ENCODE measurements at places on chromosomes 2 and 18.

DNA sequence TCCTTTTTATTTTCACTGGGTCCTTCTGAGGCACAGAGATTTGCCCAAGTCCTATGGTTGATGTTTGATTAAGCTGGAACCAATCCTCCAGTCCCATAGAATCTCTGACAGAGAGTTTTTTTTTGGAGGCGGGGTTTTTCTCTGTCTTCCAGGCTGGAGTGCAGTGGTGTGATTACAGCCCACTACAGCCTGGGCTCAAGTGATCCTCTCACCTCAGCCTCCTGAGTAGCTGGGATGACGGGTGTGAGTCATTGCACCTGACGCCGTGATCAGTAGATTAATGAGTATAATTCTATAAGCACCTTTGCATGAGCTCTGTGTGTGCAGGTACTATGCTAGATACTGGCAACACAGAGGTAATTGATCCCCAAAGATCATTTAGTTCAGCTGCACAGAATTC lies 15.3 kb upstream of the TRPM8 start:
- no peak for DNase-seq
- H3K4me3 ChIP-seq, result no peak overlapping the region
- H3K36me3 ChIP-seq, result no peaks in the 10 kb centered on the region

DNA sequence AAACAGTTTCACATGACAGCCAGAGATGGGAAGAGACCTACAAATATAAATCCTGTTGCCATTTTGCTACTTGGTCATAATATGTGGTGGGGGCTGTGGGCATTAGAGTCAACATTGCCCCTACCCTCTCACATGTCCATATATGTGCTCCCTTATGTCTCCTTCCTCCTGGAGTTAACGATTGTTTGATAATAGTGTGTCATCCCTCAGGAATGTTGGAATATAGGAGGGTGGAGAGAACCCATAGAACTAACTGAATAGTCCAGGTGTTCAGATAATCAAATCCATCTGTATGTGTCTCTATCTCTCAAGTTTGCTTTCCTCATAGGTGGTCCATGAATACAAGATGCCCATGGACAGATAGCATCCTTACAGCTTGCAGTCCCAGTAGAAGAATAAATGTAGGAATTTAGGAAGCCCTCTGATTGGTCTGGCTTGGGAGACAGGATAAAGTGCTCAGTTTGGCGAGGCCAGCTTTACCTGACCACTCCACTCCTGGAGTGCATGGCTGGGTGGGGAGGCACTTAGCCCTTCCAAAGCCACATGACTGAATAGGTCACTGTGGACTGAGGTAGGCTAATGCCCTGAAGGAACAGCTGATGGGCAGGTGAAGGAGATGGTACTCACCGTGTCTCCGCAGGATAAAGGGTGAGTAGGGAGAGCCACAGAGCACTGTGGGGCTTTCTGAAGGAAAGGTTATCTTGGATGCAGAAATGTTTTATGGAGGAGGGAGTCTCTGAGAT lies 166.9 kb downstream of the CDCA7 start:
- DNase-seq, result no peak
- peaks cover 20% of the 10 kb centered on the region for H3K36me3 ChIP-seq
- peaks cover 6% of the 10 kb centered on the region for H3K27me3 ChIP-seq
- H3K4me1 ChIP-seq, result no peaks in the 10 kb centered on the region

DNA sequence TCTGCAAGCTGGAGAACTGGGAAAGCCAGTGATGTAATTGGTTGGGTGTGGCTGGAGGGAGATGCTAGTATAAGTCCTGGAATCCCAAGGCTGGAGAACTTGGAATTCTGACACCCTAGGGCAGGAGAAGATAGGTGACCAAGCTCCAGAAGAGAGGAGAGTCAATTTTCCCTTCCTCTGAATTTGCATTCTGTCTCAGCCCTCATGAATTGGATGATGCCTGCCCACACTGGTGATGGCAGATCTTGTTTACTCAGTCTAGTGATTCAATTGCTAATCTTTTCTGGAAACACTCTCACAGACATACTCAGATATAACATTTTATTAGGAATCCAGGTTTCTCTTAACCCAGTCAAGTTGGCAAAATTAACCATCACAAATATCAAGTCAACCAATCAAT lies 287.2 kb downstream of the RDH14 start:
- no peaks in the 10 kb centered on the region for H3K4me1 ChIP-seq
- no peak overlapping the region for H3K4me3 ChIP-seq
- no peak overlapping the region for H3K27ac ChIP-seq
- no peaks in the 10 kb centered on the region for H3K36me3 ChIP-seq
- no peaks in the 10 kb centered on the region for H3K27me3 ChIP-seq
- no peak for DNase-seq

- H3K4me3 ChIP-seq, result no peak overlapping the region
- peaks cover 17% of the 10 kb centered on the region for H3K27me3 ChIP-seq
- no peaks in the 10 kb centered on the region for H3K36me3 ChIP-seq
- H3K4me1 ChIP-seq, result no peaks in the 10 kb centered on the region
- DNase-seq, result no peak
- H3K27ac ChIP-seq, result no peak overlapping the region
These were observed 37.8 kb upstream of the CCDC150 start for GRCh38 chr2:196601430-196602306.

DNA sequence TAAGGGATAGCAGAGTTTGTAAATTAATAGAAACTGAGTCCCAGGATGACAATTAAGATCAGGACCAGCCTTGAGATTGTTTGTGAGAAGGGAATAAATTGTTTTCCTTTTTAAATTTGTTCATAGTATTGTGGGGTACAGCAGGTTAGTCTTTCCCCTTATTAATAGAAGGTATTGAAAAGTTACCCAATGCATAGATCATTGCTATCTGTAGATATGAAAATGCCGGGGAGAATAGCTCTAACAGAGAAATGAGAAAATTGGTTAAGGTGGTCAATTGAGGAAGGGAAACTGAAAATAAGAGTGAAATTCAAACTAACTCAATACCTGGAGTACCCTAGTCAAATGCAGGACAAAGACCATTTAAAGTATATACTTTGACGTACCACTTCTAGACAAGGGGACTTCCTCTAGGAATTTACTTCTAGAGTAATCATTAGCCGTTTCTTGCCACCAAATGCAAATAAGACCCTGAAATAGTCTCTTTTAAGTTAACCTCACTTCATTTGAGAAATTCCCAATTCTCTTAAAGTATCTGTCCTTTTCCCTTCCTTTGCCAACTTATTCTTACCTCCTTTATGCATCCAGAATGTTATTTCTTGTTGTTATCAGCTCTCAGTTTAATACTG lies 1224.4 kb upstream of the LRRTM1 start:
- H3K36me3 ChIP-seq, result no peaks in the 10 kb centered on the region
- DNase-seq, result no peak
- H3K4me1 ChIP-seq, result no peaks in the 10 kb centered on the region

DNA sequence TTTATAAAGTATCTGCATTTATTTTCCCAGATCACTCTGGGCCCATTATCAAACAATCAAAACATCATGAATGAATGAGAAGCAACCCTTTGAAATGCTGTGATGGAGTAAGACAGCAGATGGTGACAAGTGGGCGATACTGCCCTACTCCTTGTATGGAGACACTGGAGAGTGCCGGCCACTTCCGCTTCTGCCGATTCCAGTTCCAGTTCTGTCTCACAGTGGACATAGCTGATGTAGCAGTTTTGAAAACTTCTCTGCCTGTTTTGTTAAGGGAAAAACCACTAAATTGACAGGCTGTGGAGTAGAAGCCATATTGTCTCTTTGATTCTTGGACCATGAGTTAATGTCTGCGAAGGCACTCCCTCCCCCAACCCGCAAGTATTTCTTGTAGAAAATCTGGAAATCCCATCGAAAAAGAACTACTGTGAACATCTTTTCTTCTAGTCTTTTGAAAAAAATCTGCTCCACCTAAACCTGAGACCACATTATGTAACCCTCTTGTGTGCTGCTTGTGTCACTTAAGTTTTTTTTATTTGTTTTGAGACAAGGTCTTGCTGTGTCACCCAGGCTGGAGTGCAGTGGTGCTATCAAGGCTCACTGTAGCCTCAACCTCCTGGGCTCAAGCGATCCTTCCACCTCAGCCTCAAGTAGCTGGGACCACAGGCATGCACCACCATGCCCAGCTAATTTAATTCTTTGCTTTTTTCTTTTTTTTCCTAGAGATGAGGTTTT lies 133.5 kb downstream of the TANC1 start:
- H3K27me3 ChIP-seq, result no peaks in the 10 kb centered on the region
- H3K4me3 ChIP-seq, result no peak overlapping the region
- H3K4me1 ChIP-seq, result no peaks in the 10 kb centered on the region
- no peak overlapping the region for H3K27ac ChIP-seq
- DNase-seq, result no peak

- H3K4me1 ChIP-seq, result peaks cover 84% of the 10 kb centered on the region
- H3K4me3 ChIP-seq, result no peak overlapping the region
- peaks cover 35% of the 10 kb centered on the region for H3K36me3 ChIP-seq
These were observed 20.1 kb downstream of the DOCK10 start for GRCh38 chr2:225022188-225022587.

- no peak for DNase-seq
- peaks cover 6% of the 10 kb centered on the region for H3K27me3 ChIP-seq
- H3K36me3 ChIP-seq, result no peaks in the 10 kb centered on the region
These were observed 121.2 kb downstream of the IRS1 start for GRCh38 chr2:226678422-226678821.

DNA sequence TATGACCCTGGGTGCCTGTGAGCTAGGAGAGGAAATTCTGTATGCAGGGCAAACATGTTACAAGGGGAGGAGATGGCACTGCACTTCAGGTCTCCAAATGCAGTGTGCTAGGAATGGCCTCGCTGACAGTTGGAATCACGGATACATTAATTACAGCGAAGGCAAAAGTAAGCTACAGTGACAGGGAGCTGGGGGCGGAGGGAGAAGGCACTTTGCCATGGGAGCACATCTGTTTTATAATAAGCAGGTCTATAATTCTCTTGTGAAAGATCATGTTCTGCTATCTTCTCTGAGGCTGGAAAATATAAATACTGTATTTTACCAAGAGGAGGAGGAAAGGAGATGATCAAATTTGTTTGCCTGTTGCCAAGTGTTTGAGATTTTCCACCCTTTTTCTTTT lies 56.3 kb upstream of the FZD5 start:
- no peak overlapping the region for H3K4me3 ChIP-seq
- H3K27ac ChIP-seq, result no peak overlapping the region
- no peaks in the 10 kb centered on the region for H3K4me1 ChIP-seq
- no peaks in the 10 kb centered on the region for H3K27me3 ChIP-seq
- peaks cover 64% of the 10 kb centered on the region for H3K36me3 ChIP-seq

DNA sequence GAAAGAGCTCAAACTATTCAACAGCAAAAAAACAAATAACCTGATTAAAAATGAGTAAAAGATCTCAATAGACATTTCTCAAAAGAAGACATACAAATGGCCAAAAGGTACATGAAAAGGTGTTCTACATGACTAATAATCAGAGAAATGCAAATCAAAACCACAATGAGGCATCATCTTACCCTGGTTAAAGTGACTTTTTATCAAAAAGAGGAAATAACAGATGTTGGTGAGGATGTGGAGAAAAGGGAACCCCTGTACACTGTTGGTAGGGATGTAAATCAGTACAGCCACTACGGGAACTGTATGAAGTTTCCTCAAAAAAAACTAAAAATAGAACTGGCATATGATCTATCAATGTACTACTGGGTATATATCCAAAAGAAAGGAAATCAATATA lies 39.8 kb upstream of the TMEM163 start:
- peaks cover 14% of the 10 kb centered on the region for H3K4me1 ChIP-seq
- no peak overlapping the region for H3K27ac ChIP-seq
- H3K4me3 ChIP-seq, result no peak overlapping the region
- peaks cover 33% of the 10 kb centered on the region for H3K27me3 ChIP-seq

DNA sequence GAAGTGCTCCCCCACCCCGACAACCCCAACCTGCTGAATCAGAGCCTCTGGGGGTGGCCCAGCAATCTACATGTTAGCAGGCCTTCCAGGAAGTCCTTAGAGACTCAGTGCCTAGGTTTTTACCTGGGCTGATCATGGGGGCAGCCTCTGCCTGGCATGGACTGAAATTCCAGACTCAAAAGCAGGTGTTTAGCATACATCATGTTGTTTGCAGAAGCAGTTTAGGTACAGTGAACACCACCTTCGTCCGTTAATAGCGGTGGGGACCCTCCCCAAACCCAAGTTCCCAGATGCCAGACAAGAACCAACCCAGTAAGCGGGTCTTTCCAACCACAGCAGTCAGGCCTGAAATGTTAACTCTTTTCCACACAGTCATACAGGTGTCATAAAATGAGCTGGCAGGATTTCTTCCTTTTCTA lies 26.4 kb upstream of the GALR1 start:
- no peak overlapping the region for H3K27ac ChIP-seq
- no peaks in the 10 kb centered on the region for H3K36me3 ChIP-seq
- DNase-seq, result no peak
- H3K4me1 ChIP-seq, result peaks cover 2% of the 10 kb centered on the region
- no peak overlapping the region for H3K4me3 ChIP-seq
- H3K27me3 ChIP-seq, result no peaks in the 10 kb centered on the region

DNA sequence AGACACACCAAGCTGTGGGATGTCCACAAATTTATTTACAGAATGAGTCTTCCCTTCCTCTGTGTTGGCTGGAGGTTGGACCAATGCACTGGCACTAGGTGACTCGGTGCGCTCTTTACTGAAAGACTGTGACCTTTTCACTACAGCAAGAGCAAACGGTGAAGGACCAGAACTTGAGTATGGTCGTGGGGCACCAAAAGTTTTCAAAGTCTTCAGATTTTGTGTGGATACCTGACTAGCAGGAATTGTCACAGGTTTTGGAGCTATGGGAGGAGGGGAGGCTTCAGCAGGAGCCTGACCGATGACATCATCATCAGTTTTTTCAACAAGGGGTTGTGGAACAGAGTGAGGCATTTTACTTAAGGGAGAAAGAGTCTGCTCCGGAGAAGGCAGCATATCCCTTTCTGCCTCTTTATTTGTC lies 73.0 kb upstream of the GRB14 start:
- no peaks in the 10 kb centered on the region for H3K27me3 ChIP-seq
- no peaks in the 10 kb centered on the region for H3K36me3 ChIP-seq
- H3K4me1 ChIP-seq, result no peaks in the 10 kb centered on the region
- DNase-seq, result no peak

GRCh38 chr2:242046206-242046826 lies 176.8 kb downstream of the RTP5 start:
- H3K36me3 ChIP-seq, result no peaks in the 10 kb centered on the region
- no peak overlapping the region for H3K27ac ChIP-seq
- no peak overlapping the region for H3K4me3 ChIP-seq
- no peaks in the 10 kb centered on the region for H3K4me1 ChIP-seq
- peaks cover 20% of the 10 kb centered on the region for H3K27me3 ChIP-seq

- DNase-seq, result no peak
- no peak overlapping the region for H3K27ac ChIP-seq
- H3K27me3 ChIP-seq, result peaks cover 43% of the 10 kb centered on the region
- H3K36me3 ChIP-seq, result no peaks in the 10 kb centered on the region
- H3K4me3 ChIP-seq, result no peak overlapping the region
These were observed 304.8 kb downstream of the ALK start for GRCh38 chr2:29616569-29616968.

DNA sequence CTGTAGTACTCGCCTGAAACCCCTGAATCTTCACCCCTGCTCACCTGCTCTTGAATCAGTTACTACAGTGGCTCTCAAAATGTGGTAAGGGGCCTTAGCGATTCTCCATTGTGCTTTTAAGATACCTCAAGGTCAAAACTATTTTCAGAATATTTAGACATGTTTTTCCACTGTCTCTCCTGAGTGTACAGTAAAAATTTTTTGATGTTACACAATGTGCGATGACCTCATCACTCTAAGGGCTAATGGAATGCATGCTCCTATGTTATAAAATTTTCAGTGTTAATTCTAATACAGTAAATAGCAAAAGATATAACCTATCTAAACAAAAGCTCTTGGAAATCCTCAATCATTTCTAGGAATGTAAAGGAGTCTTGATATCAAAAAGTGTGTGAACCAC lies 336.9 kb upstream of the PKDCC start:
- no peak overlapping the region for H3K27ac ChIP-seq
- H3K36me3 ChIP-seq, result no peaks in the 10 kb centered on the region
- H3K4me1 ChIP-seq, result peaks cover 5% of the 10 kb centered on the region
- DNase-seq, result no peak
- no peak overlapping the region for H3K4me3 ChIP-seq

Measured in naive thymus-derived CD8-positive, alpha-beta T cell (primary cell).